ENCODE measurements at places on chromosomes 12 and 14.

GRCh38 chr14:54728700-54729527 lies 162.0 kb downstream of the SAMD4A start:
- no peak for DNase-seq

- no peak for DNase-seq
Observed at GRCh38 chr14:75568791-75569190, 9.6 kb upstream of the FLVCR2 start.

- no peak for DNase-seq
Observed at GRCh38 chr12:51253276-51253675, 14.7 kb downstream of the DAZAP2 start.

GRCh38 chr12:3771853-3772252 lies 18.9 kb upstream of the CRACR2A start:
- DNase-seq = no peak

GRCh38 chr14:72444701-72445100 lies 449.2 kb downstream of the DPF3 start:
- DNase-seq = no peak

DNA sequence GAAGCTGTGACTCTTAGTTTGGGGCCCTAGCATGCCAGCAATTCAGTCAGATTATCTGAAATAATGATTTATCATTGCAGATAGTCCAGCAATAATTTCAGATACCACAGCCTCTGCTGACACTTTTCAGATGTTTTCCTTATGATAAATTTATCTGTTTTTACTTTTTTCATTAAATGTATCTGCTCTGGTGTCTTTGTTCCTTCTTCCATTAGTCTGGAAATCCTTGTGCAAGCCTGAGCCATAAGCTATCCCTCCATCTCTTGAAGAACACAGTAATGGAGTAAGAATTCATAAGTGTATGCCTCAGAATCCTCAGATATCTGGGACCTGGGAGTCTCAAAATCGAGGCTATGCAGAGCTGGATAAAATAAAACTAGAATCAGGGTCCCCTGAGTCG lies 146.4 kb upstream of the KRR1 start:
- DNase-seq = no peak

DNA sequence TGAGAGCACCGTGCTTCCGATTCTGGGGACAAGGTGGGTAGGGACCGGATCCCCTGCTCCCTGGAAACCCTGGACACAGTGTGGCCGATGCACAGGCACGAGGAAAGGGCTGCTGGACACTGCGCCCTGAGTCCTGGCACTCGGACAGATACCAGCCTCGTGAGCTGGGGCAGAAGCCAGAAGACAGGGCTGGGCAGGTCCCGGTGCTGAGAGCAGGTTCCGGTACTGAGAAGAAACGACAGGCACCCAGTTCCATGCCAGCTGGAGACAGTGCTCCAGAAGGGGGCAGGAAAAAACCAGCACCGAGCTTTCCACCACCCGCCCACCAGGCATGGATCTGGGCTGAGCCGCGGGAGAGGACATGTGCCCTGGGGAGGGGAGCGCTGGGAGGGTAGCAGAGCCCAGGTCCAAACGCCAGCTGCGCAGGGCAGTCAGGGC lies 6.5 kb downstream of the XRCC3 start:
- no peak for DNase-seq

DNA sequence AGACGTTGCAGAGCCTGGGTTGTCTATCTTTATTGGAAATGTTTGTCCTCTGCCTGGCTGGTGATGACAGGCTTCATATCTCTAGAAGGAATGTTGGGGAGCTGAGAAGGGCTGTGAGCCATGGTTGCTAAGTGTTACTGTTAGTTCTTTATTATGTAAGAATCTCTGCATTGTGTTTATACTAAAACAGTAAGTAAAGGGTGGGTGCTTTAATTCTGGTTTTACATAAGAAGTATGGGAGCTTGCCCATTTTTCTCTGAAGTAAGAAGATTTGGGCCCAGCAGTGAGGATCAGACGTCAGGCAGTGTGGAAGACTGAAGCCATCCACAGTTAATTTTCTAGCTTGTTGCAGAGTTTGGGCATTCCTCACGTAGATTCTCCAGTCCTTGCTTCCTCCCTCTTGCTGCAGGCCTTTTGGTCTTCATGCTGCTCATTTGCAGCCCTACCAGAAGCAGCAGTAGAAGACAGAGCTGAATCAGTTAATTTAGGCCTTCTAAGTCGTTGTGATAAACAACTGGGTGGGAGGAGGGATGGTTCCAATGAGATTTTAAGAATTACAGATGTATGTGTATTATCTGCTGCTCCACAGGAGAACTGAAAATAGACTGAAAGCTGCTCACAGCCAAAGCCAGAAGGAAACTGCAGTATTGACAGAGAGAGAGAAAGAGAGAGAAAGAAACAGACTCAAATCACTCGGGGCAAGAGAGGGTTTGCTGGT lies 21.4 kb downstream of the WNT5B start:
- no peak for DNase-seq

- DNase-seq = no peak
Observed at GRCh38 chr12:121022713-121023112, 6.4 kb upstream of the C12orf43 start.

DNA sequence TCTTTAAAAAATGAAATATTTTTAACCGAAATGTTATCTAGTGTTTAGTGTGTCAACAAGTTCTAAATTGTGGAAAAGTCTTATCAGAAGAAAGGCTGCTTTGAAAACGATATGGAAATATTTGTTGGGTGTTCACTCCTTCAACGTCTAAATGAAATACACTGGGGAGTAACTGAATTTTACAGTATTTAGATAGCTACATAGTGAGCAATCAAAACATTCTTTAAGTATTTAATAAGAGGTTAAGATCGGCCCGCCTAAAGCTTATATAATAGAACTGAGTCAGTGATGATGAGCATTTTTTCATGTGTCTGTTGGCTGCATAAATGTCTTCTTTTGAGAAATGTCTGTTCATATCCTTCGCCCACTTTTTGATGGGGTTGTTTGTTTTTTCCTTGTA lies 228.3 kb downstream of the RAD51B start:
- DNase-seq = no peak

DNA sequence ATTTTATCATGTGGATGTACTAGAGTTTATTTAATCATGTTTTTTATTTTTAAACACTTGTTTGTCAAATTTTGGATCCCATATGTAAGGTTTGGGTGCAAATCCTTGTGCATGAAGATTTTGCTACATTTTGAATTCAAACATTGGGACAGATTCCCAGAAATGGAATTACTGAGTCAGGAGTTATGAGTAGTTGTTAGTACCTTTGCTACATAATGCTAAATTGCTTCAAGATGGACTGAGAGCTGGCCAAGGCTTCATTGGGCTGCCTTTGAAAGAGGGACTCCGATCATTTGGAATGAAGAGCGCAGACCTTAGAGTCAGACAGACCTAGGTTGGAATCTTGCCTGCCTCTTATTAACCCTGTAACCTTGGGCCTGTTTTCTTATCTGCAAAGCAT lies 154.9 kb upstream of the PWP1 start:
- no peak for DNase-seq
